ENCODE measurements at places on chromosomes 2 and 18. TPM values are rescaled to one million over a fixed set of nuclear protein-coding genes. Genes with fewer than 3 reads are reported as not detected.

The XDH gene
- total RNA-seq, result 1.3 TPM

The KCNE4 gene
- 21.2 TPM for total RNA-seq

The CD226 gene
- 0.66 TPM for total RNA-seq

The BOK gene
- 17.2 TPM for total RNA-seq

The CPLX4 gene
- total RNA-seq, result not detected
